ENCODE measurements at places on chromosomes 13 and 19.
A peak's percentile ranks its signal among the peaks of the same experiment; 100 is the strongest.

GRCh38 chr13:96967248-96967745 is 27.0 kb downstream of the OXGR1 start:
- no peak for DNase-seq

- no peak for DNase-seq
Observed at GRCh38 chr13:59706101-59706976, 457.4 kb downstream of the DIAPH3 start.

DNA sequence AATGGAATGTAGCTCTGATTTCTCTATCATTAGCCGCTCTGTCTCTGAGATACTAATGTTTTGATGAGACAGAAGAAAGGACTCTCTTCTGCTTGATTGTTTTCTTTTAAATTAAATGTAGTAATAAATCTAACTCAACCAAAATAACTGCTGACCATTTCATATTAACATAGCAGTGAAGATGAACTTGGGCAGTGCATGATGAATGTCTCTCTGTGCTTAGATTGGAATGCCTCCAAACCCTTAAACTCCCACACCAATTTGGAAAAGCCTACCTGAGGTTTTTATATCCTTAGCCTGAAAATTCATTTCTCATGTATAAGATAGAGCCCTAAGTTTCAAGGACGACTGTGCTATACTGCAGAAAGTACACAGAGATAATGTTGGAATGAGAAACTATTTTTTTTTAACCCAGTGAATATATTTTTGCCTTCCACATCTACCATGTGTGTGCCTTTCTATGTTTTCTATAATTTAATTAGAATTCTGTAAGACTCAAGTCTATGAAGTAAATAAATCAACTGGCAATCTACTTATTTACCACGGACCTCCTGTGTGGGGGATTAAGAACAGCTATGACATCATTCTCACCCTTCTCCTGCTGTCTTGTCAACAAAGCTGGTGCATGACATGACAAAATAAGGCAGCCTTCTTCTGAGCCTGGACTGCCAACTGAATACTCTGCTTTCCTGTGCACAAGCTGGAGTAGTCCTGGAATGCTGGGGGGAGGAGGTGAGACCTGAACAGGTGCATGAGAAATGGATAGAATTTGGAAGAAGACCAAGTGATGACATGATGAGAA is 155.5 kb downstream of the FGF9 start:
- no peak for DNase-seq

DNA sequence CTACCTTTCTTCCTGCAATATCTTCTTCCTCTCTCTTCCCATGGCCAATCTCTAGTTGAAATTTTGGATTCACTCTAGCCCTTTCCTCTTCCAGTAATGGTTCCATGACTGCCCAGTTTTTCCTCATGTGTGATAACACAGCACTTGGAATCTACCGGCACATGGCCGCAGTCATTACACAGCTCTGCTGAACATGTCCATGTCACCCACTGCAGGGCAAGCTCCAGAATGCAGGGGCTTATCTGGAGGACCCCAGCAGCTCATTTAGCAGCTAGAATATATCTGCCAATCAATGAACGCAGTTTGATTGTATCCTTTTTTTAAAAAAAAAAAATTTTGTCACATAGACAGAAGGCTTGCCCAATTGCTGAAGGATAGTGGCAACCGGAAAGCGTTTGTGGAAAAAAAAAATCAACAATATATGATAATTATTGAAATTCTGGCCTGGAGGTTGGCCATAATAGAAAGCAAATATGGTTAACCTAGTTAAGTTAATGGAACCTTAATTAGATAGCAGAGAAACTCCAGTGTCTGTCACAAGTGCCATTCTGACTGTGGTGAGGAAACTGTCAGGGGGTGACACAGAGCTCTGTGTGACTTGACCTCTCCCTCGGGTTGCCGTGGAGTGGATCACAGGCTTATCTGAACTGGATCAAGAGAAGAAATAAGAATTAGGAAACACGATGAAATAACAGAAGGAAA is 426.7 kb downstream of the LIG4 start:
- no peak for DNase-seq

DNA sequence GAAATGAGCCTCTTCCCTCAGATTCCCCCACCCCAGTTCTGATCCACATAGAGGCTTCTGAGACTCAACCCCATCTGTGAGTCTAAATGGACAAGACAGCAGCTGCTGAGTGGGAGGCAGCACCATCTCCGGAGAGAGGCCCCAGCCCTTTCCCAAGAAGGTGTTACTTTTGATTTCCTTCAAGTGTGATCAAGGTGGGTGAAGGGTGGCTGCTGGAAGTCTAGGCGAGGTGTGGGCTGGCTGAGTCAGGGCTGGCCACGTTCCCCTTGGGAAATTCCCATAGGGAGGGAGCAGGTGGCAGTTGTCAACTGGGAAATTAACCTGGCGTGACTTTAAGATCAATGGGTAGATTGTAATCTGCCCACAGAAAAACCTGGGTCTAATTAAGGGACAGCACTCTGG is 148.0 kb downstream of the FOXO1 start:
- DNase-seq = peak; percentile 68

DNA sequence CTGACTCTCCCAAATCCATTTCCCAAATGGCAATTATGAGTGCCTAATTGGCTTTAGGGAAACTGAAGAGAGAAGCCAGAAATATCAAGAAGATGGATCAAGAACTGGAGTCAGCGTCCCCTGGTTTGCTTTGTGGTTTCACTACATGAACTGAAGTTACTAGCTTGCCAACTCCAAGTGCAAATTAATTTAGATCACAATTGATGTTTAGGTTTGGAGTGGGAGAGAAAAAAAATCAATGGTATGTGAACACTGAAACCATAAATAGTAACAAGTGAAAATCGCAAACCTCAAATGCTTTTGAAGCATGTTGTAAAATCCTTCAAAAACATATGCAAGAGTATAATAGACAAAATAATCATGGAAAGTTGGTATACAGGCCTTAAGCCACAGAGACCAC is 1528.6 kb upstream of the SLC10A2 start:
- no peak for DNase-seq

DNA sequence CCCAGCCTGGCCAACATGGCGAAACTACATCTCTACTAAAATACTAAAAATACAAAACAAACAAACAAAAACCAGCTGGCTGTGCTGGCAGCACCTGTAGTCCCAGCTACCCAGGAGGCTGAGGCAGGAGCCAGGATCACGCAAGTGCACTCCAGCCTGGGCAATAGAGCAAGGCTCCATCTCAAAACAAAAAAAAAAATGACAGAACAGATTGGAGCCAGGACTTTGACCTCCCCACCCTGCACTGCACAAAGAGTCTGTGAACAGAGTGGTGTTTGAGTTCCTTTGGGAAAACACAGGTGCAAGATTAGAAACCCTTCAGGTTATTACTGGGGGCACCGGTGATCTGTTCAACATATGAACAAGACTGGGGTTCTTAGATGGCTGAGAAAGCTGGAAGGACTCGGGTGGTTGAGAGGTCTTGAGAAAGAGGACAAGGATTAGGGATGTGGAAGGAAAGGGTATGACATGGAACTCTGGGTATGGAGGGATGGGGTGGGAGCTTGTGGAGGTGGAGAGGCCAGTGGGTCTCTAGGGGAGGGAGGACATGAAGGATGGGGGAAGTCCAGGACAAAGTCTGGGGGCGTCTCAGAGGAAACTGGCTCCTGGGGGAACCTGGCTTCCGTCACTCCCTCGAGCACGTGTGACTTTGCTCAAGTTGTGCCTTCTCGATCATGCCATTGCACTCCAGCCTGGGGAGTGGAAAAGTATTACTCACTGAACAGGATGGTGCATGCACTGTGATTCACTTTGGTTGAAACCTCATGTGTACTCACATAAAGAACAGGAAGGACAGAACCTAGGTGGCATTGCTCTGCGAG is 25.9 kb downstream of the RCN3 start:
- peak; percentile 49 for DNase-seq

GRCh38 chr19:40190891-40191835 is at the start of gene MAP3K10:
TSS of gene MAP3K10 (plus strand) at chr19:40191426. CDS start at chr19:40192032, 606 bp downstream.
- peak; percentile 64 for DNase-seq

- peak; percentile 40 for DNase-seq
Observed at GRCh38 chr13:74026753-74027152, 107.5 kb downstream of the KLF12 start.

DNA sequence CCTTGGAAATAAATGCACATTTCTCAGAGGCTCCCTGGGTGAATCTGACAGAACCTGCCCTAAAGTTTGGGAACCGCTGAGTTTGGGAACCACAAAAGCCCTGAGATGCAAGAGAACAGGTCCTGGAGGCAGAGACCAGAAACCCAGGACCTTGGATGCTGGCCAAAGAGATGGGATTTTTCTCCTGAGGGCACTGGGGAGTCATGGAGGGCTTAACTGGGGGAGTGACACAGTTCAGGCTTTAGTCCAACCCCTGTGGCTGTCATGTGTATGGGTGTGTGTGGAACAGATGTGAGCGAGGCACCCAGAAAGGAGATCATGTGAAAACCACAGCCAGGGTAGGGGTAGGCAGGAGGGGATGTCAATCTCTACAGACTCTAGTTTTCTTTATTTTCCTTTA is 3.9 kb upstream of the NCCRP1 start:
- DNase-seq = no peak

- peak; percentile 72 for DNase-seq
Observed at GRCh38 chr19:40974633-40975037, 16.4 kb upstream of the CYP2B6 start.

DNA sequence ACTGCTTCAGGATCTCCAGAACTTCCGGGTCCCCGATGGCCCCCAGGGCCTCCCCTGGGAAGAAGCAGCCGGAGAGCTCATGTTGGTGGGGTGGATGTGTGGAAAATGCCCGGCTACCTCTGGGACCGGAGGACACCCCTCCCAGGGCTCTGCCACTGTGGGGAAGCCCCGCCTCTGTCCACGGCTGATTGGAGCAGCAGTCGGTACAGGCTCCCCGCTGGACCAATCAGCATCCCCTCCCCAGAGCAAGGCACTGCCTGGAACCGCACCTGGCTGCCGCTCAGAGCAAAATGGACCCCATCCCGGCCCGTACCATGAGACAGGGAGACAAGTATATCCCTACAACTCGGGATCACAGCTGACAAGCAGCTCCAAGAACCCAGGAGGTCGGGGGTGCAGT is 6.4 kb downstream of the DOHH start:
- no peak for DNase-seq

- DNase-seq = no peak
Observed at GRCh38 chr19:46646402-46646801, 10.4 kb upstream of the GNG8 start.

- no peak for DNase-seq
Observed at GRCh38 chr19:30362156-30362754, 9.9 kb upstream of the ZNF536 start.

DNA sequence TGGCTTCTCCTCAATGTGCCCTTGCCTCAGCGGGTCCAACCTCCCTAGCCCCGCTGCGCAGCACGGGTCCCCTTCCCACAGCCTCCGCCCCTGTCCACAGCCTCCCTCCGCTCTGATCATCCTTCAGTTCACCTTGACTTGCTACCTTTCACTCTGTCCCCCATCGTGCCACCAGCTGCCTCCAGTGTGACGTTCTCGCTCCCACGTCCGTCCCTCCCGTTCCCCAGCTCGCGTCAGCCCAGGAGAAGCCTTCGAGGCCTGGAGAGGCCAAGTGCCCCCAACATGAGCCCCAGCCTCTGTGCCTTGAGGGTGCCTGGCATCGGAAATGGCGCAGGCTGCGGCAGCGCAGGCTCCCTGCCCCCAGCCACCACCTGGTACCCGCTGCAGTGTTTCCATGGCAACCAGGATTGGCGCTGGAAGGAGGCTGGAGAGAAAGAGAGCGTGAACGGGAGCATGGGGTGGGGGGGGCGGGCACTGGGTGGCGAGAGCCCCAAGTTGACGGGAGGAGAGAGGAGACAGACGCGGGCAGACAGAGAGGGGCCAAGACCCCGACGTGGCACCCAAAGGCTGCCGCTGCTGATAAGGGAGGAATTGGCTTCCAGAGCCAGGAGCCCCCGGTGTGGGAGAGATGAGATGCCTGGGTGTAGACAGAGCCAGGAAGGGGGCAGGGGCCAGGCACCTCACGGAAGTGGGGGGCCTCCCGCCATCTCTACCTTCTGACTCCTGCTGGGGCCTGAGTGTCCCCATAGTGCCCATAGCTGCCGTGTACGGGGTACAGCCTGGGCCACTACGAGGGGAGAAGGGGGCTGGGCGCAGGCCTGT is 844 bp upstream of the ASPDH start:
- no peak for DNase-seq

DNA sequence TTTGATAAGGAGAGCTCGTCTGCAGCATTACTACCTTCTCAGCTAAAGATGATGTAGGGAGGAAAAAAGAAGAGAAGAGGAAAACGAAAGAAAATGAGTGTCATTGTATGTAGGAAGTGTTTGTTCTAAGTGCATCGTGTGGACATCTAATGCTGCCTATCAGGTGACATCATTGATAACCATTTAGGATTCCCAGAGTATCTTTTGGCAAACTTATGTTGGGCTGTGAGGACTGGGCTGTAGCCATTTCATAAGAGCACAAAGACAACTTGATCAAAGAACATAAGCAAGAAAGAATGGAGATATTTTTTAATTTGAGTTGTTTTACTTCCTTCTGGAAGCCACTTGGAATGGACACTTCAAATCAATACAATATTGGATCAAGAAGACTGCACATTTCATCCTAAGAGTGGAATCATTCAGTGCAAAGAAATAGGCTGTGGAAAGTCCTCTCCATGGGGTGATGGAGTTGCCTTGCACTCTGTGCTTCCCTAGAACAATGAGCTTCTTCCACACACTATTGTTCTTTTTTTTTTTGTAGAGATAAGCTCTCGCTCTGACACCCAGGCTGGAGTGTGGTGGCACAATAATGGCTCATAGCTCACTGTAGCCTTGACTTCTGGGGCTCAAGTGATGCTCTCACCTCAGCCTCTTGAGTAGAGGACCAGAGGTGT is 52.4 kb upstream of the UBL3 start:
- no peak for DNase-seq

- no peak for DNase-seq
Observed at GRCh38 chr19:14616407-14616806, 33.5 kb downstream of the CLEC17A start.

- no peak for DNase-seq
Observed at GRCh38 chr19:5914358-5914774, 312 bp downstream of the CAPS start.

- peak; percentile 52 for DNase-seq
Observed at GRCh38 chr19:1259876-1260748, 9.0 kb upstream of the CIRBP start.

GRCh38 chr13:97944396-97945029 is 9.0 kb upstream of the IPO5 start:
- no peak for DNase-seq

GRCh38 chr13:75635101-75635827 is 866 bp upstream of the LMO7 start:
- no peak for DNase-seq

DNA sequence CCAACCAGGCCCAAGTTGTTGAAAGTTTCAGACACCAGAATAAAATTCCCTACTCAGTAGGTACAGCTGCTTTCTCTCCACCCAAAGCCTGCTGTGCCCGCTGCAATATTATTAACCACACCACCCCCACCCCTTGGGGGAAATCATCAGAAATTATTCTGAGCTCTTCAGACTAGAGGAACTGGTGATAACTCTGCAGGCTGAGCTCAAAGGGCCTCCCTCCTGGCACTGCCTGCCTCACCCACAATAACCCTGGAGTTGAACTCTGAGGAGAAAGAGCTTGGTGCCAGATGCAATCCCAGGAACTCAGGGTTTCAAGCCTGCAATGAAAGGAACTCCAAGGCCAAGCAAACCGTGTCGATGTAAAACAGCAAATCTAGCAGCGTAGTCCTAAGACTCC is 381.7 kb upstream of the ZNF507 start:
- DNase-seq = no peak

GRCh38 chr13:30744681-30745077 is 9.3 kb downstream of the ALOX5AP start:
- DNase-seq = no peak

Data from stimulated activated CD4-positive, alpha-beta T cell treated with anti-CD3 and anti-CD28 coated beads, Interleukin-4, amount 100 ng/mL, for 4 hours (primary cell).